NCI-H1417 treated with DMSO at 0.1 percent for 48 hours (cell line): ENCODE measurements at places on chromosomes 6 and 20.

DNA sequence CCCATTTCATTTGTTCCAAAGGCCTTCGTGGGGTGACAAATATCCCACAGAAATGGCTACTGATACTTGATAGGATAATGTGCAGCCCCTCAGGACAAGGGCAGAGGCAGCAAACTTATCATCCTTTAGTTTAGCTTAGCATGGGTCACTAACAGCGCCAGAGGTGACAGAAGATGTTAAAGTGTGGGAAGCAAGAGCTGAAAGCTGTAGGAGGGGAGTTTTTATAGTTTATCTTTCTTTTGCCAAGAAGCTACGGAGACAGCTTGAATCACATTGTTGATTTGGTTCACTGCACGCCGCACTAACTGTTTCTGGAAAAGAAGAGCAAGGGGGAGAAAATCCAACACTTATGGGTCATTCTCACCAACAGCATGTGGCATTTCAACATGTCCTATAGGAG is 773.9 kb upstream of the MMS22L start:
- no peak for DNase-seq

GRCh38 chr20:5402903-5403531 is 86.3 kb upstream of the PROKR2 start:
- no peak for DNase-seq

- no peak for DNase-seq
These were observed 16.1 kb upstream of the STK38 start for GRCh38 chr6:36563237-36563927.

DNA sequence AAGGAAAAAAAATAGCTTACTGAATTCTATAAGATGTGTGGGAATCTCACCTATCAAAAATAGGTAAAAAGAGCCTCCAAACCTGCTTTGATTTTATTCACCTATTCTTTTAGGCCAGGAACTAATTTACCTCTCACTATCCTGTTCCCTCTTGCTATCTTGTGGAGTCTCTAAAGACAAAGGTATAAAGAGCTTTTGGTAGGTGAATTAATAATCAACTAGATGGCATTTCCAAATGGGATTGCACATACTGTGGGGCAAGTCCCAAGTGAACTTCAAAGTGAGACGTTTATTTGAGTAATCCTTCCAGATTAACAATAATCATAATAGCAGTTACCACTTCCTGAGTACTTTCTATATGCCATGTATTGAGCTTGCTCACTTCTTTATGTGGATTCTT is 2.8 kb downstream of the FAM8A1 start:
- no peak for DNase-seq

DNA sequence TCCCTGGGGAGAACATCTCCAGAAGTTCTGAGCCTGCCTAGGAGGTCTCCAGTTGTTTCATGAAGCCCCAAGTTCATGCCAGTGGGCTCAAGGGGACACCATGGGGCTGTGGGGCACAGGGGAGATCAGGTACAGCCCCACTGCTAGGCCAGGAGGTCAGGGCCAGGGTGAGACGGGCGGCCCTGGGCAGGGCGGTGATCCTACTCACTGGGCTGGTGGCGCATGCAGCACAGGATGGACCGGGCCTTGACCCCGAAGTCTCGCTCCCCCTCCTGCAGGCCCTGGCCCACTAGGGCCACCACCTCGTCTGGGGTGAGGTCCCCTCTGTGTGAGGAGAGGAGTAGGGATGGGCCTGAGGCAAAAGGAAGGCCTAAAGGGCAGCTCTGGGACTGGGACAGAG is 26.1 kb downstream of the ADA start:
- no peak for DNase-seq

DNA sequence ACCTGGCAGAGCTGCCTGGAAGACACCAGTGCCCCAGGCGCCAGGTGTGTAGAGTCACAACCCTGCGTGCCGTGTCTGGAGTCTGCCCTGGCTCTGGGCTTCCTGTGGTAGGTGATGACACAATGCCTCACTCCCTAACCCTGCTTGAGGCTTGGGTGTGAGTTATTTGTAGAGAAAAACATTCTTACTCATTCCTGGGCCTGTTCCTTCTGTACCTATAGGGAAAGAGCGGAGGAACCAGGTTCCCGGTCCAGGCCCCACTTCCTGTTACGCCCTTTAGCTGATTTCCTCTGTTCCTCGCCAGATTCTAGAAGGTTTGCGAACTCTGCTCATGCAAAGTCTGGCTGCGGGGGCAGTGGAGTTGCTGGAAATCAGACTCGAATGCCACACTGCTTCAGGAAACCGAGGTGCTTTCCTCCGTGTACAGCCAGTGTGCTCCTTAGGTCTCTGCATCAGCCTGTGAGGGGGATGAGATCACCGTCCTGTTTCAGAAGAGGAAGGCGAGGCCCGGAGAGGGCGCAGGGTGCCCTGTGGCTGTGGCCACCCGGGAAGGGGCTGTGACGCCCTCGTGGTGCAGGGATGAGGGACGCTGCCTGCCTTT is 67.1 kb upstream of the DUSP22 start:
- DNase-seq: no peak

GRCh38 chr20:17844549-17845298 is 123.9 kb downstream of the SNX5 start:
- DNase-seq: no peak

DNA sequence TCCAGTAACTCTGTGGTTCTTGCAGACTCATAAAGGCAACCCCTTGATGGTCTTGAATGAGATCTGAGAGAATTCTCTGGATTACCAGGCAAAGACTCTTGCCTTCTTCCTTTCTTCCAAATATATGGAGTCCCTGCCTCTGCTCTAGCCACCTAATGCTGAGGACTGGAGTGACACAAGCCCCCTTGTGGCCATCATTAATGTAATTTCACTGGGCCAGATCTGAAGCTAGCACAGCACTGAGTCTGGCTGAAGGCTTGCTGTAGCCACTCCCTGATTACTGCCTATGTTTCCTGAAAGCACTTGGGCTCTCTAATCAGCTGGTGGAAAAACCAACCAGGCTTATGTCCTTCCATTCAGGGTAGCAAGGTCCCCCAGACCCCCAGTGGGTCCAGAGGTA is 559.3 kb upstream of the IRAK1BP1 start:
- no peak for DNase-seq

DNA sequence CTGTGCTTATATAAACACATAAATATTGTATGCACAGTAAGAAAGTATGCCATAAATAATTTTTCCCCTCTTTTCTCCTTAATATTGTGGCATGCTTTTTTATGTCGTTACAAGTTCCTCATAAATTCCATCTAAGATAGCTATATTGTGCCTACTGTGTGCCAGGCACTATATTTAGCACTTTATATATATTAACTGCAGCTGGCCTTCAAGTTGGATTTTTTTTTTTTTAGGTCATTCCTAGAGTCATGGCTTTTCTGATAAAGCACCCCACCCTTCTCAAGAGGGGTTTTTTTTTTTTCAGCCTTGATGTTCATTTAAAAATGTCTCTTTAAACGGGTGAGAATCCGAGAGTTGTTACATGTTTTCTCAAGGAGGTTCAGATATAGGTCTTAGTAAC is 42.8 kb upstream of the RNF8 start:
- no peak for DNase-seq

GRCh38 chr20:51876313-51876940 is 74.1 kb upstream of the SALL4 start:
- DNase-seq: no peak

DNA sequence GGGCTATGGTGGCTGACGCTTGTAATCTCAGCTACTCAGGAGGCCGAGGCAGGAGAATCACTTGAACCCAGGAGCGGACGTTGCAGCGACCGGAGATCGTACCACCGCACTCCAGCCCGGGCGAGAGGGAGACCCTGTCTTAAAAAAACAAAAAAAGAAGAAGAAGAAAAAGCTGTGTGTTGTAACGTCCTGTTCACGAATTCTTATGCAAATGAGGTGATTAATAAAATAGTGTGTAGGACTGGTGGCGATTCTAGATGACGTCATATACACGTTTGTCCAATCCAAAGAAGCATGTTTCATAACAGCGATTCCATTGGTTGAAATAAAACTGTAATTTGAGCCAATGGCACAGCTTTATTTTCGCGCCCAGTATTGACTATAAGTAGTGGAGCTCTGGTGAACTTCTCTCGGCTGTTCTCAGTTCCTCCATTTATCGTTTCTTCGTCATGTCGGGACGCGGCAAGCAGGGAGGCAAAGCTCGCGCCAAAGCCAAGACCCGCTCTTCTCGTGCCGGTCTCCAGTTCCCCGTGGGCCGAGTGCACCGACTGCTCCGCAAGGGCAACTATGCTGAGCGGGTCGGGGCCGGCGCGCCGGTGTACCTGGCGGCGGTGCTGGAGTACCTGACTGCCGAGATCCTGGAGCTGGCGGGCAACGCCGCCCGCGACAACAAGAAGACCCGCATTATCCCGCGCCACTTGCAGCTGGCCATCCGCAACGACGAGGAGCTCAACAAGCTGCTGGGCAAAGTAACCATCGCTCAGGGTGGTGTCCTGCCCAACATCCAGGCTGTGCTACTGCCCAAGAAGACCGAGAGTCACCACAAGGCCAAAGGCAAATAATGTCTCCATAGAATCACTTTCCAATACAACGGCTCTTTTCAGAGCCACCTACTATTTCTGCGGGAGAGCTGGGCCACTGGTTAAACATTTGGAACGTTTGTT is 47.0 kb downstream of the OR2B2 start:
- peak; percentile 89 for DNase-seq

DNA sequence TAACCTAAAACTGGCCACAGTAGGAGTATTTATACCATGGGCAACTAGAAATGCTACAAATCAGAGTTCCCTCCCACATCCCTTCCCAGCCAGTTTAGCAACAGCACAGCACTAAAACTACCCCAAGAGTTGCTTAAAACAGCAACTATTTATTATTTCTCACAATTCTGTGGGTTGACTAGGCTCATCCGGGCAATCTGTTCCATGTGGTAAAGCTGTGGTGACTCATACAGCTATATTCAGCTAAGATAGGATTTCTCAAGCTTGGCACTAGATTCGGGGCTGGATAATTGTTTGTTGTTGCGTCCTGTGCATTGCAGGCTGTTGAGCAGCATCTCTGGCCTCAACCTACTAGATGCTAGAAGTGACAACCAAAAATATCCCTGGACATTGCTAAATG is 8.6 kb upstream of the HECA start:
- no peak for DNase-seq

DNA sequence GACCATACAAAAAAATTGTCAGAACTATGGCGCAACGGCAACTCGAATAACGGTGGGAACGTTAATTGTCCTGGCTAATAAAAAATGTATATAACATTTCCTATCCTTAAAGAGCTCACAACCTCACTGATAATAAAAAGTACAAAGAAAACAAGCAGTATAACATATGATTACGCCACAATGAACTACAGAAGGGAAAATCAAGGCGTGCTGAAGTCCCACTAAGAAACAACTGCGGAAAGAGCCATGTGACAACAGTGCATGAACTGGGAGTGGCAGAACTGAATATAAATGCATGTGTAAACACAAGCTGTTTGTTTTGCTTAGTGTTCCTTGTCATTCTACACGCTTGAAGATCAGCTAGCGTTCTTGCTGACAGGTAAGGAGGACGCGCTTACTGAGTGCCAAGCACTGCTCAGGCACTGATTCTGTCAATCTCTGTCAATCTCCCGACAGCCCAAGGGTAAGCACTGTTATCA is 466 bp upstream of the PSMB1 start:
- no peak for DNase-seq

- no peak for DNase-seq
These were observed 420 bp upstream of the BTN2A1 start for GRCh38 chr6:26457264-26457805.

DNA sequence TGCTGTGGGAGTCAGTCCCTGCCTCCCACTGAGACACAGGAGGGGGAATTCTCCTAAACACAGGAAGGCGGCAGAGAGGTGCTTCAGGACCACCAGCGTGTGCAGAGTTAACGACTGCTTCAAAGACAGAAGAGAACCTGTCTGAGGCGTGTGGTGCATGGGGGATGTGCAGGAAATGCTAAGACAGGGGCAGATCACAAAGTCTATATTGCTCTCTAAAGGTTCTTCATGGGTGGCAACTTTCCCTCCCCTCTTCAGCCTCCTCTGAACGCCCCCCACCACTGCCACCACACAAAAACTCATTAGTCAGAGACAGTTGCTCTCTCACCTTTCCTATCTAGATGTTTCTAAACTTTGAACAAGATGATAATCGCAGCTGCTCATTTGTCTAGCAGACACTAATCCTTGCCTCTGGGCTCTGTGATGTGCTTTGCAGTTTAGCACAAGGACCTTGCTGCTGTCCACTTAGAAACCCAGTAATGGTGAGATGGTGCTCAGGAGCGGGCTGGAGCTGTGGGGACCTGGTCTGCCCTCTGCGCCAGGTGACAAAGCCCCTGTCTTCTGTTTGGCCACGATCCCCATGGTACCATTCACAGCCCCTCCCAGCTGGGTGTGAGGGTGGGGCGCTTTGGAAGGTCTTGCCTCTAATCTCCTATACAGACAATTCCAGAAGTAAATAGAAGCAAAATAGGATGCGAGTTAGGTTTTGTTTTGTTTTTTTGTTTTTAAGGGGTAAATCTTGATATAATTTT is 219.6 kb downstream of the NRN1 start:
- DNase-seq: no peak

DNA sequence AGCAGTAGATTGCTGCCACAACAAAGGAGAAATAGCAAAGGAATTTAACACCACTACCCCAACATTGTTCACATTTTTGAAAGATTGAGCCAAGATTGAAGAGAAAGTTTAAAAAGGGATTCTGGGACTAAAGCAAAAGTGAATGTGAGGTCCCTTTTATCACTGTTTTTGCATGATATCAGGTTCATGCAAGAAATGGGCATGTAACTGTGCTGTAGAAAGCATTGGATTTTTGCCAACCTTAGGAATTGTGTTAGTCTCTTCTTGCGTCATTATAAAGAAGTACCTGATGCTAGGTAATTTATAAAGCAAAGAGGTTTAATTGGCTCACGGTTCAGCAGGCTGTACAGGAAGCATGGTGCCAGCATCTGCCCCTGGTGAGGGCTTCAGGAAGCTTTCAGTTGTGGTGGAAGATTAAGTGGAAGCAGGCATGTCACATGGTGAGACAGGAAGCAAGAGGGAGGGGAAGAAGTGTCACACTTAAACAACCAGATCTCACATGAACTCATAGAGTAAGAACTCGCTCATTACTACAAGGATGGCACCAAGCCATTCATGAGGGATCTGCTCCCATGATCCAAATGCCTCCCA is 4.6 kb upstream of the GJB7 start:
- DNase-seq: no peak

GRCh38 chr6:56328728-56329090 is 81.3 kb upstream of the COL21A1 start:
- no peak for DNase-seq

DNA sequence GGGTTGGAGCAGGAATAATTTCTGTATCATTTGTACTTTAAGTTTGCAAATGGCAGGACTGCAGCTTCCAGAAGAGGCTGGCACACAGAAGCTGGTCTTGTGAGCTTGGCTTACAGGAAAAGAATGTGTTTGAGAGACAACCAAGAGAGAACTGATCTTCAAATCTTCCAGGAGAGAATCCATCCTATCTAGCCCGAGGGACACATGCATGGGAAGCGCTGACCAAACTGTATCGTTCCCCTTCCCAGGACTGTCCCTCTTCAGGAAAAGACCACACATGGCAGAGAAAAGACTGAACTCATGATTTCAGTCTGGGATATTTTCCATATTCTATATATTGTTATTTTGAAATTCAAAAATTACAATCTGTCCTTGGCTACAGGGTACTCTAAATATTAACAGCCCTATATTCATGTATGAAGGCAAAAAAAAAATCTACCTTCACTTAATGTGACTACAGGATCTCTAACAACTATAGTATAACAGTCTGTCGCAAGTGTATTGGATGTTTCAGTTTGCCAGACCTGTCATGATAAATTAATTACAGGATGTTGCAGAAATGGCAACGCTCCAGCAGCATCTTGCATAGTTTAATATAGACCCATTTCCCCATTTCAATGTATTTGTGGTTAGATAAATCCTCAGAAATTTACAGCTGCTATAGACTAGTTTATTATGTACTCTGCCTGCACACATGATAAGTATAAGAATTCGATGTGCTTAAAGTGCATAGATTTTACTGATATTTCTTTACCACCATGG is 99.4 kb downstream of the MYB start:
- no peak for DNase-seq
